ENCODE measurements at places on chromosomes 5 and 9.

GRCh38 chr5:2391021-2391420, 360.5 kb downstream of the IRX2 start:
- no peak for DNase-seq

DNA sequence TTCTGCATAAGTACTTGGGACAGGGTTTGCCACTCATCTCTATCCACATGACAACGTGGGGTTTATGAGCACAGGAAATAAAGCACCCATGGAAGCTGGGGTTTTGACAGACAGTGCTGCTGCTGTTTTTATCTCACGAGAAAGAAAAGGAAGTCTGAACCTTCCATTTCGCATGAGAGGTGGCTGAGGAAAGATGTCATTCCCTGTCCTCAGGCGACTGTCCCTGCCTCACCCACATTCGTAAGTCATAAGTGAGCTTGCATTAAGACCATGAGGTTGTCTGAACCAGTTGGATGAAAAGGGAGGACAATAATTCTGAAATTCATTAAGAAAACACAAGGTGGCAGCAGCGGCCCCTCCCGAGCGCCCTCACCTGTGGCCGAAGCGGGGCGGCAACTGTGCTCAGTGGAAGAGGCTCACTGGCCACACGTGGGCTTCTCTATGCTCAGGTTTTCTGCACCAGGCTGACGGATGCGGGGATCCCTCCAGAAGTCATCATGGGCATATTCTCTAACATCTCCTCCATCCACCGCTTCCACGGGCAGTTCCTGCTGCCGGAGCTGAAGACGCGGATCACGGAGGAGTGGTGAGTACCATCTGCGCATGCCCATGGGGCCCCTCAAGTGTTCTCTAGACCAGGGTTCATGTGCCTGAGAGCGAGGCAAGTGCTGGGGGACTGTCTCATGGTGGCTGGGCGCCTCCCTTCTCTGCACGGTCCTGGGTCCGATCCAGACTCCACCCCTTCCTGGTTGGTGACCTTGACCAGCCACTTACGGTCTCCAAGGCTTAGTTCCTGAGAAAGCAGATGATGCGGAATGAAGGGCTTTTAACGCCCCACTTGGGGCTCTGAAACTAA, 54.7 kb upstream of the SUSD3 start:
- peak; percentile 20 for DNase-seq

DNA sequence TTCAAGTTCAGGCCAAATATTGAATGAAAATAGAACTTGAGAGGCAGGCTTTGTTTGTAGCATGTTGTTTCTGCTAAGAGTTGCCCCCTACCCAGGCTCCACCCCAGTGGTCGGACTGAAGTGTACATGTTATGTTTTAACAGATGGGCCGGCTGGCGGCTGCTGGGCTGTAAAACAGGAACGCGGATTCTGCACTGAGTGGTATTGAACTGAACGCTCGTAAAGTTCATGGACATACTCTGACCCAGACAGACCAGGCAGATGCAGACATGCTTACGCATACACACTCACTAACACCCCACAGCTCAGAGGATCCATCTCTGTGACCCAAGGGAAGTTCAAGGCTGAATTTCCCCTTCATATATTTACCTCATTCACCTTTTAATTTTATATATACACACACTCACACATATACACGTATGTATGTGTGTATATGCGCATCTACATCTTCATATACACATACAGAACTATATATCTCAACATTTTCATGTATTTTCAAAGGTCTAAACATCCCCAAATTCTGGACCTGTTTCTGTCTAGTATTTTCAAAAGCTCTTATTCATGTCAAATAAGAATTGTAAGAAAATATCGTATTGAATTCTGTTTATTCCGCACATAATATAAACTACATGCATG, 1.4 kb downstream of the MARCHF3 start:
- DNase-seq, result peak; percentile 57

DNA sequence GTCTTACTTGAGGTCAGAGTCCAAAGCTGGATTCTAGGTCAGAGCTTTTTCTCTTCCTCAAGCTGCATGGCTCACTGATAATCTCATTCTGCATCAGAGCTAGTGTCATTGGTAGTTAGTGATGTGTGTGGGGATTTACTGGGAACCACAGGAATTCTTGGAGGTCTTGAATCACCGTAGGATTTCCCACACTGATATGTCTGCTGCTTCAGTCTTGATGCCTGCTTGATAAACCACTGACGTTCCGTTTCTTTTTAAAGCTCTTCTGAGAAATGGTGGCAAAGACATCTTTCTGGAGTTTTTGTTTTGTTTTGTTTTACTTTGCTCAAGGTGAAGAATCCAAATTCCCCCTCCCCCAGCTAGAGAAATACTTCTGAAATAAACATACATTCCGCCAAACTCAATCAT, 1.2 kb upstream of the GARIN3 start:
- no peak for DNase-seq
